ENCODE measurements at places on chromosomes 7 and 10.

DNA sequence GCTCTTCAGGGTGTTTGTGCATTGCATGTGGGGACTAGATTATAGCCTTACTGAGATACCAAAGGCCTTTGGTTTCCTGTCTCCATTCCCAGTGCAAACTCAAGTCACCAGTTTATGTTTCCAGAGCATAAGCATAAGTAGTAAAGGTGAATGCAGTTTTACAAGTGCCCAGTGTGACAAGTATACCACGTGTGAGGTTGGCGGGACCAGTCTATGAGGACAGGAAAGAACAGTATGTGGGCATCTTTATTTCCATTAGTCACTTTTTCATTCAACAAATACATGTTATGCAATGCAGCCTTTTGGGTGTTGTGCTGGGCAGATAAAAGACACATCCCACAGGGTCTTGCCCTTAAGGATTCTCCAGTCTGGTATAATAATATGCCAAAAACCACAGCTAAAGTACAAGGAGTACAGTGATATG is 146.5 kb downstream of the ARID5B start:
- ATAC-seq: peak; percentile 63

DNA sequence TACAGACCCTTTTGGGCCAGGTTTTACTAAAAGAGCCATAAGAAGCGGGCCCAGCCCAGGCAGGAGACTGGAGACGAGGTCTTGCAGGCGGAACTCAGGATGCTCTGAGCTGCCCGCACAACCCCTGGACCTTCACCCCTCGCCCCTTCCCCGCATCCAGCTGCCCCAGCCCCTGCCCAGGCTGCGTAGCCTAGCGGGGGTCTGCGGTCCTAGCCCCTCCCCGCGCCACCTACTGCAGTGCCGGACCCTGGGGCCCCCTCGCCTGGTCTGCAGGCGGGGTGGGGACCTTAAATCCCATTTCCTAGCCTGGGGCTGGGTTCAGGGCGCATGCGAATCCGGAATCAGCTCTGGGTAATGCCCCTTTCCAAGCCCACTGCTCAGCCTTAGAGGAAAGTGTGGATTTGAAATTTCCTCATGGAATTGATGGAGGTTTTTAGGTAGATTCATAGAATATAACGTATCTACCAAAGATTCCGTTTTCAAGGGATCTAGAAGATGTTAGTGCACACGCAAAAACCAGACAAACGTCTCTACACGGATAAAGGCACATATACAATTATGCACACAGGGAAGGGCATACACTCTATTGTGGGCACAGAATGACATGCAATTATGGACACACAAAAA is 546 bp upstream of the HOXA3 start:
- ATAC-seq: no peak

DNA sequence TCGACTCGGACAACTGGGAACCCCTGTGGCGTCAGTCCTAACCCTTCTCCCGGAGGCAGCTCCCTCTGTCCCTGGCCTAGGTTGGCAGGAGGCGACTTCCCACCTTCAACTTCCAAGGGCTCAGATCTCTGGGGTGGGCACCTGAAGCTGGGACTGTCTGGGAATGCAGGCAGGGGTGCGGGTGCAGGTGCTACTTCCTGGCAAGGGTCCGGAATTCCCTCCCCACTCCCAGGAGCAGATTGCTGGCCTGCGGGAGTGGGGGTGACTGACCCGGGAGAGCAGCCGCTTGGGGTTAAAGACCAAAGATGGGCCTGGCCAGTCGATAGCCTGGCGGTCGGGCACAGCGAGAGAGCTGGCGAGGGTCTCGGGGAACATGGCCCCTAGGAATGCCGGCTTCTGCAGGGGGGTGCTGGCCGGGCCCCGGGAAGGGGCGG is 387 bp downstream of the EPHA1 start:
- peak; percentile 18 for ATAC-seq

DNA sequence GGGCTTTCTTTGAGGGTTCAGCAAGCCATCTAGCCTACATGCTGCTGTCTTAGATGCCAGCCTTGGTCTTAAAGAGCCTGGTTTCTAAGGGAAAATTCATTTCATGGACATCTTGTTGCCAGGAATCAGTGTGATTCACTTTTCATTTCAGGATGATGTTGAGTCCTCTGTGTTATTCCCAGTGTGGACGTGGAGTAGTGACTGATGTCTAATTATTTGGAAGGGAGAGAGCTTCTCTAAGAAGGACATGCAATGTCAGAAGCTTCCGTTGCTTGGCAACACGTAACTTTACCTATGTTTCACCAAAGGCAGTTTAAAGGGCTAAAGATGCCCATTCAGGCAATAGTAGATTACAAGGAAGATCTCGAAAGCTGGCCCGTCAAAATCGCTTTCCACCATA is 89.0 kb downstream of the PTPRE start:
- no peak for ATAC-seq

DNA sequence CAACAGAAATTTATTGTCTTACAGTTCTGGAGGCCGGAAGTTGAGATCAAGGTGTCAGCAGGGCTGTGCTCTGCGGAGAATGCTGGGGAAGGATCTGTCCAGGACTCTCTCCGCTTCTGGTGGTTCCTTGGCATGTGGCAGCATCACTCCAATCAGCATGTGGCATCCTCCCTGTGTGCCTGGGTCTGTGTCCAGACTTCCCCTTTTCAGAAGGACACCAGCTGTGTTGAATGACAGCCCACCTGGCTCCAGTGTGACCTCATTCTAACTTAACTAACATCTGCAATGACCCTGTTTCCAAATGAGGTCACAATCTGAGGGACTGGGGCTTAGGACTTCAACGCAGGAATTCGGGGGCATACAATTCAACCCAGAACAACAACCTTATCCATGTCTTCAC is 141.9 kb downstream of the BMS1 start:
- no peak for ATAC-seq

DNA sequence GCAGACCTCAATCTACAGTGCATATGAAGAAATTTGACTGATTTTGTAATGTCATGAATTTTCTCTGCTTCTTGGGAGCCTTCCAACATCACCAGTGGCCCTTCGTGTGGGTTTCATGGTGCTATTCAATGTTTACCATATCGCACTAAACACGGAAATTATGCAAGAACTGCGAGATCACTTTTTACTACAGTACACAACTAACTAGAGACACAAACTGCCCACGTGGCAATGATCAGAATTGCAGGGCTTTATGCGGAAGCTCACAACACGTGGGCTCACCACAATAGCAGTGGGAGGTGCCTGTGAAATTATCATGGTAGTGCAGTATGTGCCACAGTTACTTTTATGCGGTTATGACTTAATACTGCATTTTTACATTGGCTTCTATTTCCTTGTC is 449.7 kb upstream of the KLF6 start:
- no peak for ATAC-seq

DNA sequence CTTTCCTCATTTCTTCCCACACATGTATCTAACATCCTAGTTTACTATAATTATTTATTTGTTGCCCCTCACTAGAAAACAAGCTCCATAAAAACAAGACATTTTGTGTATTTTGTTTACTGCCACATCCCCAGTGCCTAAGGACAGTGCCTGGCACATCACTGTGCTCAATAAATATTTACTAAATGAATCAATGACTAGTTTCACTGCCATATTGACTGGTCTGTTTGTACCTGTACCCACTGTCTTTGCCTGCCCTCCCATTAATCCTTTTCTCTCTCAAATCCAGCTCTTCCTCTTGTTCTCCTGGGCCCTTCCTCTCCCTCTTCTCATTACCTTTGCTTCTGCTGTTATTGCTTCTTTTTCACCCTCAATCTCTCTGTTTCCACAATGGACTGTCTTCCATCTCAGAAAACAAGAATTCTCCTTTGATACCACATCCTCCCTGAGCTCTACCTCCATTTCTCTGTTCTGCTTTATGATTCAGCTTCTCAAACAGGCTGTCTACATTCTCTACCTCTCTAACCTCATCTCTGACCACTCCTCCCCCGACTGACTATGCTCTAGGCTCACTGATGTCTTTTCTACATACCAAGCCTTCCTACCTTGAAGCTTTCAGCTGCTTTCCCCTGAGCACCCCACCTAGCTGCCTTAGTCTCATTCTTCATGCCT is 8.3 kb upstream of the FAM133B start:
- peak; percentile 47 for ATAC-seq

GRCh38 chr7:98192781-98193457 is 18.3 kb upstream of the BHLHA15 start:
- no peak for ATAC-seq

Data from stimulated activated memory B cell treated with anti-CD40 and anti-IgM and Interleukin-4, amounts not matched to agents 10 μg/mL and 1 μg/mL and 100 μg/mL, for 72 hours (primary cell).